ENCODE measurements at places on chromosomes 12 and 14.

DNA sequence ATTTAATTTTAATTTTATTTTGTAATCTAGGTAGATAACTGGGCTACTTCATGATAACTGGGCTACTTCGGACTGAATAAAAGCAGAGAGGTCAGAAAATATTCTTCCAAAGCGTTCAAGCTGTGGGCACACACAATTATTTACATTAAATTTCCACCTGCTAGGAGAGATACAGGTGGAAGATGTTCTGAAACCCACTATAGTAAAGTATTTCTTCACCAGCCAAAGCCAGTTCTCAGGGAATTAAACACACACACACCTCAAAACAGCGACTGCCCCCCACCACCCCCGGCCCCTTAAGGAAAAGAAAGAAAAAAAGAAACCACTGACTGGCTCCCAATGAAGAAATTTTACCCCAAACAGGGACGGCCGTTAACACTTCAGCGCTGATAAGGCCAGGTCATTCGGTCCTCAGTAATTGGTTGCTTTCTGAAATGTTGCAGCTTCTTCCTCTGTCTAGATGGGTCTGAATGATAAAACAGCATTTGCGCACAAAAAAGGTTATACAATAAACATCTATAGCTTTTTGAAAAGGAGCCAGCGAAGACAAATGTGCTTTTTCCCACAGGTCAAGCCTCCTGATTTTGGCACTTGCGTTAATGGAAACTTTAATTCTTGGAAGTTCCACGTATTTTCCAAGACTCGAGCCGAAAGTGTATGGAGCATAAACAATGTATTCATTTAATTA lies 771 bp upstream of the KCNJ8 start:
- H3K4me1 ChIP-seq, result no peaks in the 10 kb centered on the region
- peak overlapping the region; percentile 40 for H3K4me3 ChIP-seq
- H3K27me3 ChIP-seq, result peaks cover 37% of the 10 kb centered on the region
- no peaks in the 10 kb centered on the region for H3K36me3 ChIP-seq
- H3K27ac ChIP-seq, result no peak overlapping the region

GRCh38 chr12:53113136-53113705 lies 9.9 kb downstream of the SOAT2 start:
- no peak overlapping the region for H3K27ac ChIP-seq
- DNase-seq, result no peak
- H3K4me1 ChIP-seq, result no peaks in the 10 kb centered on the region
- no peaks in the 10 kb centered on the region for H3K27me3 ChIP-seq

DNA sequence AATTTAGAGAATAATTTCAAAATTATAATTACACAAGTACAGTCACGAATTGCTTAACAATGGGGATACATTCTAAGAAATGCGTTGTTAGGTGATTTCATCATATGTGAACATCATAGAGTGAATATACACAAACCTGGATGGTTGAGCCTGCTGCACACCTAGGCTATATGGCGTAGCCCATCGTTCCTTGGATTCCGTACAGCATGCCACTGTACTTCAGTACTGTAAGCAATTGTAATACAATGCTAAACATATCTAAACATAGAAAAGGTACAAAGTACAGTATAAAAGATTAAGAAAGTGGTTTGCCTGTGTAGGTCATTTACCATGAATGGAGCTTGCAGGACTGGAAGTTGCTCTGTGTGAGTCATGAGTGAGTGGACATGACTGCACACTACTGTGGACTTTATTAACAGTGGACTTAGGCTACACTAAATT lies 286.2 kb downstream of the CACNA1C start:
- no peaks in the 10 kb centered on the region for H3K36me3 ChIP-seq
- H3K27ac ChIP-seq, result no peak overlapping the region
- no peak for DNase-seq
- H3K4me1 ChIP-seq, result no peaks in the 10 kb centered on the region

DNA sequence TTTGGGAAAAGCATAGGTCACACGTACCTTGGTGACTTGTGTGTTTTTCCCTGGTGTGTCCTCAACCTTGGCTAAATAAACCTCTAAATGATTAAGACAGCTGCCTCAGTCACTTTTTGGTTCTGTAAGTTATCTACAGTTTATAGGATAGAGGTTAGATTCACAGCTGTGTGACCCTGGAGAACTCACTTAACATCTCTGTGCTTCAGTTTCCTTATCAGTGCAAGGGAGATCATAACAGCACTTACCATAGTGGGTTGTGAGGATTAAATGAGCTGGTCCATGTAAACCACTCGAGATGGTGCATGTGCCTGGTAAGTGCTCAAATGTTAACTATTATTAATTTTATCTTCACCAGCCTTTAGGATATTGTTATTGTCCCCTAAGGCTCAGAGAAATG lies 35.4 kb upstream of the CHST11 start:
- DNase-seq, result no peak
- H3K27ac ChIP-seq, result no peak overlapping the region
- peaks cover 11% of the 10 kb centered on the region for H3K4me1 ChIP-seq
- H3K27me3 ChIP-seq, result no peaks in the 10 kb centered on the region

DNA sequence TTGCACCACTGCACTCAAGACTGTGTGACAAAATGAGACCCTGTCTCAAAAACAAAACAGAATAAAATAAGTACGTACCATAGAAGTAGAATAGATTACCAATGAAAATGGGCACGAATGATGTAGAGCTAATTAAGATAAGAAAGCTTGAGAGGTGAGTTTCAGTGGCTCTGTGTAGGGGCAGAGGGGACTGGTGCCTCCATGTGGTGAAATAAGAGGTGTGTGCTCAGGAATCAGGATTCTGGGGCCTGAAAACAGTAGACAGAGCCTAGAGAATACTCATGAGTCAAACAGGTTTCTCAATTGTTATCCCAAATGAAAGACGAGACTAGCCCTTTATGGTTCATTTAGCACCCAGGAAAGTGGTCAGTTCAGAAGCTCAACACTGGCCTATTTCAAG lies 1145.1 kb downstream of the FLRT2 start:
- no peaks in the 10 kb centered on the region for H3K27me3 ChIP-seq
- no peak overlapping the region for H3K27ac ChIP-seq
- H3K4me1 ChIP-seq, result no peaks in the 10 kb centered on the region
- no peaks in the 10 kb centered on the region for H3K36me3 ChIP-seq
